Epithelial cell of umbilical artery (primary cell): ENCODE measurements at places on chromosomes 16 and 17. TPM values are rescaled to one million over a fixed set of nuclear protein-coding genes. Genes with fewer than 3 reads are reported as not detected.

The PRKCB gene
- 1.7 TPM in 1 of 2 replicates, not detected in the other for total RNA-seq

The MIEF2 gene
- 9.0 and 11.4 TPM in 2 replicates for total RNA-seq

The KCNG4 gene
- total RNA-seq, result not detected in 2 replicates

The UMOD gene
- not detected in 2 replicates for total RNA-seq

The CRHR1 gene
- total RNA-seq, result not detected in 2 replicates

The SEPTIN12 gene
- not detected in 2 replicates for total RNA-seq

The NSRP1 gene
- total RNA-seq, result 8.2 and 8.4 TPM in 2 replicates

The PRSS8 gene
- total RNA-seq, result not detected in 2 replicates

The TNRC6C gene
- total RNA-seq, result 2.6 and 4.3 TPM in 2 replicates

The CSF3 gene
- 0.46 and 0.97 TPM in 2 replicates for total RNA-seq

The NPIPB5 gene
- total RNA-seq, result 56.8 and 67.6 TPM in 2 replicates

The ABCA10 gene
- total RNA-seq, result 0.32 and 1.1 TPM in 2 replicates

The PPP1R1B gene
- not detected in 2 replicates for total RNA-seq

The TBC1D3I gene
- not detected in 2 replicates for total RNA-seq

The ST6GALNAC1 gene
- total RNA-seq, result not detected in 2 replicates

The TPSB2 gene
- total RNA-seq, result not detected in 2 replicates

The CD7 gene
- not detected in 2 replicates for total RNA-seq

The WFIKKN1 gene
- 0.15 TPM in 1 of 2 replicates, not detected in the other for total RNA-seq

The TMEM114 gene
- total RNA-seq, result not detected in 2 replicates

The ZPBP2 gene
- total RNA-seq, result not detected in 2 replicates

The NPTX1 gene
- 0.30 and 0.65 TPM in 2 replicates for total RNA-seq

The HAS3 gene
- total RNA-seq, result 0.32 and 1.1 TPM in 2 replicates
